ENCODE measurements at places on chromosomes 5 and 9.

DNA sequence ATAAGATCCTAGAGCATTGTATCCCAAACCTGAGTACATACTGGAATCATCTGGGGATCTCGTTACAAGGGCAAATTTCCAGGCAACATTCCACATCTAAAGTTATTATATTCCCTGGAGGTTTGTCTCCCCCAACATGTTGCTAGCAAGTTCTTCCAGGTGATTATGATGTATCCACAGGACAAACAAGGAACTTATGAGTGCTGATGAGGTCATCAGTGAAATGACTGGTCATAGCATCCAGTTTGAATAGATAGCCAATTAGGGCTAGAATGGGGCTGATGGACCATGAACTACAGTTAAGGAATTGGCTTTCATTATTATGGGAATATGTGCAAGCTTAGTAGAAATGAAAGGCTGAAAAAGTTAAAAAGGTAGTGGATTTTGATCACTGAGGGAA lies 115.2 kb downstream of the CWC27 start:
- no peak for DNase-seq

DNA sequence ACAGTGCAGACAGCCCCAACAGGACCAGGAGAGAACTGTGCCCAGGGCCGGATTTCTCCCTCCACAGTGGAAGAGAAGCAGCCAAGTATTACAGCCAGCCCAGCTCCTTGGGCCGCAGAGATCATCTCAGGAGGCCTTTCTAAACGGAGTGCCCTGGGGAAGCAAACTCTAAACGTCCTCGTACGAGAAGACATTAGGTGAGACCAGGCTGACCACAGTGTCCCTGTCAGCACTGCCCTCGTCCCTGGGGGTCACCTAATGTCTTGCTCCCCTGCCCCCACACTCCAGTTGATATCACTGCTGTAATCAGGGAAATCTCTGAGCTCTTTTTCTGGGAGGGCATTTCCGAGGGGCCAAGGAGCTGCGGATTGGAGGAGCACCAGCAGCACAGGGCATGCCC lies 6.5 kb downstream of the QRFP start:
- no peak for DNase-seq

DNA sequence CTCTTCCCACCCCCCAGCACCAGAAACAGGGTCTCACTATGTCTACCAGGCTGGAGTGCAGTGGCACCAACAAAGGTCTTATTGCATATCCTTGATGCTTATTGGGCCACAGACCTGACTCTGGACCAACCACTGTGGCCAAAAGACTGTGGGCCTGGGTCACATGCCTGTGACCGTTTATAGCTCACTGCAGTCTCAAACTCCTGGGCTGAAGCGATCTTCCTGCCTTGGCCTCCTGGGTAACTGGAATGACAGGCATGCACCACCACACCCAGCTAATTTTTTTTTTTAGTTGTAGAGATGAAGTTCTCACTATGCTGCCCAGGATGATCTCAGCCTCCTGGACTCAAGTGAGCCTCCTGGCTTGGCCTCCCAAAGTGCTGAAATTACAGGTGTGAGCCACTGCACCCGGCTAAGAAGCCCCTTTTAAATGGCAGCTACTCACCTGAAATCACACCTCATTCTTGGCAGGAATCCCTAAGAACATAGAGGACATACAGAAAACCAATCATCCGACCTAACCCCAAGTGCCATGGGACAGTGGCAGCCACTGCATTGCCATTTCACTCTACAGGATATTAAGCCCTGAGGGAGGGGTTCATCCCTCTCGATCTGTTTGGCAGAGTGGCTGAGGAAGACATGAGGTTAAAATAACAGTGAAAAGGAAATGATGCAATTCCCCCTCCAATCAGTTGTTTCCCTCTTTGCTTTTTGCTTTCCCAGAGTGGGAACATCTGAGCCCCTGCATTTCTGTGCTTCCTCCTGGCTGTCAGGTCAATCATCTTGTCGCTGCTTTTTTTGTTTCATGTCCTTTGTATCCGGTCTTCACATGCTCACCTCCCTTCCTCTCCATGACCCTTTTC lies 74.6 kb downstream of the LRRC70 start:
- no peak for DNase-seq

DNA sequence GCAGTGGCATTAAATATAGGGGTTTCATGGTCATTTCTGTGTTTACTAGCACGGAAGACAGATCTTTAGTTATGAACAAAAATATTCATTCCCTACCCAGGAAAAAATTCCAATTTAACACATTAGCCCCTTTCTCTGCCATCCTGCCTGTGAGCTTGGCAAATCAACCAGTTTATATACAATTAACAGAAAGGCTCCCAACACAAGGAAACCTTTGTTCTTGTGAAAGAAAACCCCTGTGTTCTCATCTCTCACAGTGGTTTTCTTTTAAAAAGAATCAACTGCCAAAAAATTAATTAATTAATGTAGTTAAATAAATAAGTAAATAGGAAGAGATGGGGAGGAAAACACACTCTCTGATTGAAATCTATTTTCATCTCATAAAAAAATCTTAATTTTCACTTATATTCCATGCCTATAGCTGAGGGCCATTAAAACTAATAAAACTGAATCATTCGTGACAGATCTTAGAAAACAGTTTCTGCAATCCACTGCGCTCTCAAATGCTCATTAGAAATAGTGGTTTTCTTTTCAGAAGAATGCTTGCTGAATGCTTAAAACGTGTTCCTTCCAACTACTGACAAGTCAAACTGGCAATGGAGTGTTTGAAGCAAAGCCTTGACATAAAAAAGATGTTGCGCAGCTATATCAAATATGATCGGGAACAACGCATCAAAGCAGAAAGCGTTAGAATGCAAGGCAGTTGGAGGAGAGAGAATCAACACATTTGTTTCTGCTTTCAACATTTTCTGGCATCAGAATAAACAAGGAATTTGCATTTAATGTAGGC lies 387.7 kb downstream of the TLR4 start:
- no peak for DNase-seq

DNA sequence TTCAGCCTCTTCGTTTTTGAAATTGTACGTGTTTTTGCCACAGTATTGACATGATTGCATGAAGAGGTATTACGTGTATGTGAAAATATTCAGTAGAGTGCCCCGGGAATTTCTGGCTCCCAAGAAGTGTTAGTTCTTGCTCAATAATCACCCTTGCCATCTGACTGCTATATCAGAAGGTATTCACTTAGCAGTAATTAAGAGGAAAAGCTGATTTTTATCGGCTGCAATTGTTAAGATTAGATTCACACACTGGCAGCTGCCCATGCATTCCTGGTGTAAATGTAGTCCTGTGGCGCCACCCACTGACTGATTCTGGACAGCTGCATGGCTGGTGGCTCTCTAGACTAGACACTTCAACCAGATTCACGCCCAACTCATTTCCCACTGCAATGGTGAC lies 440.1 kb upstream of the ADAMTS16 start:
- peak; percentile 2 for DNase-seq

DNA sequence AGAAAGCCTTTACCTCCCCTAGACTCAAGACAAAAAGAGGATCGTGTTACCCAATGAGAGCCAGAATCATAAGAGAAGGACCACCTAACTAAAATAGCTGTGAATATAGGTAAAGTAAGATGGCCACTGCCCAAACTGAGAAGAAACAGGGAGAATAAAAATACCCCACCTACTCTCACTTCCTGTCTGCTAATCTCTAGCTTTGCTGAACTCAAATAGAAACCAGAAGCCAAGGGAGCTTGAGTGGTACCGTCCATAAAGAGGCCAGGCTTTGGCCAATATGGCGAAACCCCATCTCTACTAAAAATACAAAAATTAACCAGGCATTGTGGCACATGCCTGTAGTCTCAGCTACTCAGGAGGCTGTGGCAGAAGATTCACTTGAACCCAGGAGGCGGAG lies 123.0 kb upstream of the FST start:
- no peak for DNase-seq

DNA sequence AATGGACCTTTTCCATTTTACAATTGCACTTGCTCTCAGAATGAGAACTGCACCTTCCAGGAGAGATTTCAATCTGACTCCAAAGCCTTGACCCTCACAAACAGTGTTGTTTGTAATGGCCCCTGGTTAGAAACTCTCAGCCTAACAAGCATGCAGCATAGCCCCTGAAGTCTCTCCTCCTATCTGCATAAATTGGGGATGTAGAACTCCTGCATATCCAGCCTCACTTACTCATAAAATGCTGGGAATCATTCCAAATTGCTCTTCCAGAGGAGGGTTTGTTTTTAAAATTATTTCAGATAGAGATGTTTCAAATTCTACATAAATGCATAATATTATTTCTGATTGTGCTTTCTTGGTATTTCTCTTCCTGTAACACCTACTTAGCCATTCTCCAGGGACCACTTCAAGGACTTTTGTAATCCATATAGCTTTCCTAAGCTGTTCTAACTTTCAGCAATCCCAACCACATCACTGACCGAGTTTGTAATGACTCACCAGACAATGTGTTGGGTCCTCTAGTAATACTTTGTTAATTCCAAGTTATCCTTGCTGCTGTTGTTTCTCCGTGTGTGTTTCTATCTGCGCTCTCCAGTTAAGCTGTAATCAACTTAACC lies 143.8 kb upstream of the CCDC152 start:
- DNase-seq = no peak

- DNase-seq = peak; percentile 87
Measured at GRCh38 chr9:18459962-18460584, 13.9 kb upstream of the ADAMTSL1 start.

DNA sequence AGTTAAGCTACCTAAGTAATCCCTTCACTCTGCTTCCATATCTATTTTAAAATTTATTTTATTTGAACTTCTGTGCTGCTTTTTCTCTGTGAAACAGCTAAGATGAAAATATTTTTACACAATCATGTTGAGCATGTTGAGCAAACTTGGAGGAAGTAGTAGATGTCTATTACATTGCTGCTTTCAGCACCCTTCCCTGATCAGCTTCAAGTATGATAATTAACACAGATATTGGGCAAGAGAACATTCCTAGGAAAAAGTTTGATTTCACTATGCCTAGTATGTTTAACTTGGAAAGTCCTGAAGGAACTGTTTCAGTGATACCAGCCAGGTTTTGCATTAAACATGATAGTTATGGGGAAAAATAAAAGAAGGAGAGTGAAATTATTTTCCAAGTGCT lies 283.6 kb downstream of the ELAVL2 start:
- DNase-seq = no peak

GRCh38 chr9:8489835-8490234 lies 690.3 kb upstream of the DMAC1 start:
- no peak for DNase-seq

GRCh38 chr5:45696206-45696836 lies at the start of gene HCN1:
Gene HCN1 (minus strand): TSS chr5:45696380.
- peak; percentile 12 for DNase-seq

- DNase-seq = no peak
Measured at GRCh38 chr9:109797006-109797405, 17.0 kb downstream of the PALM2AKAP2 start.

DNA sequence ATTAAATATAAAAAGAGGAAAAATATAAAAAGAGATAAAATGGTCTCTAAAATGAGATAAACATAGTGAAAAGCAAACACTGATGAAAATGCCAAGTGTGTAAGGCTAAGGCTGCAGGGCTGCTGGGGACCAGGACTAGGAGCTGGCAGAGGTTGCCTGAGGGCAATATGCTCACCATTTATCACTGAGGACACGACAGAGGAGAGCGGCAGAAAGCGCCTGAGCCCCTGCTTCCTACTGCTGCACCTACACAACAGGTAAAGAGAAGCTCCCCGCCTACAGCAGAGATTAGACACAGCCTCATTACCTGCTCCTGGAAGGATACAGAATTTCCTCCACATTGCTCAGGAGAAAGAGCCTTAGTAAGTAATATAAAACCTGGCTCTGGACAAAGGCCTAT lies 70.7 kb upstream of the PPP1R2B start:
- no peak for DNase-seq

DNA sequence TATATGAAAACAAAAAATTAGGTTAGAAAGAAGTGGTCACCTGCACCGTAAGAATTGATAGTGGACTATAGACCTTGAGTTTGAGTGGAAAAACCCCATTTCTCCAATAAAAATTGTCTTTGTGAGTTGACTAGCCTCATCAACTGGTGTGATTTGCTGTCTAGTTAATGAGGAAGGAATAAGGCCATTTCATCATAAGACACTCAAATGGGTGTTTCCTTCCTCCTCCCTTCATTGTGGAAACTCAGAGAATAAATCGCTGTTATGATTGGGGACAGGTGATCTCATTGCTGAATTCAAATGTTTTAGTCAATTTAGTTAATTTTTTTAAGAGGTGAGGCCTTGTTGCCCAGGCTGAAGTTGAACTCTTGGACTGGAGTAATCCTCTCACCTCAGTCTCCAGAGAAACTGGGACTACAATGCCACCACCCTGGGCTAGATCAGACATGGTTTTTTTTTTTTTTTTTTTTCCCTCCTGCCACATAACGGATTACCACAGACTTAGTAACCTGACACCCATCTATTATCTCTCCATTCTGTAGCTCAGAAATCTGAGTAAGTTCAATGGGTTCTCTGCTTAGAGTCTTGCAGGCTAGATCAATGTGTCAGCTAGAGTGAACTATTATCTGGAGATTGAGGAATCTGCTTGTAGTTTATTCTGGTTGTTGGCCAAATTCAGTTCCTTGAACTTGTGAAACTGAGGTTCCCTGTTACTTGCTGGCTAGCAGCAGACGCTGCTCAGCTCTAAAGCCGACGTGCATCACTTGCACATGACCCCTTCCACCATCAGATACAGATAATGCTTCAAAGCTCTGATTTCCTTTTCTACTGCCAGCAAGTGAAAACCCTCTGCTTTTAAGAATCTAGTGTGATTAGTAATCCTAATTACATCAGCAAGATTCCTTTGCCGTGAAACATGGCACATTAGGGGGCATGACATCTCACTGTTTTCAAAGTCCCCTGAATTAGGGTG lies 663.8 kb upstream of the CDH9 start:
- no peak for DNase-seq

DNA sequence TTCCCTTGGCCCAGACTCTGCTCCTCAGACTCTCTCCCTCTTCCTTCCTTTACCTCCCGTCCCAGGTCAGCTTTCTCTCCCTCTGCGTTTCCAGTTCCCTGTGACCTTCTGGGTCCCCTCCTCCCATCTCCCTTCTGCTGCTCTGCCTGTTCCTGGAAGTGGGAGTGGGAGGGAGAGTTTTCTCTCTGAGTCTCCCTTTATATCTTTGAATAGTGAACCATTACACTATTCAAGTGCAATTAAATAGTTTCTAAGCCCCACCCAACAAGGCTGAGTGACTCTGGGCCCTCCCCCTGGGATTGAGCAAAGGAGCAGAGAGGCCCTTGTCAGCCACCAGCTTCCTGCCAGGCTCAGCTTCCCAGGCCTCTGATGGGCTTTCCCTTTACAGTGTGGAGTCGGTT lies 34.8 kb downstream of the THBS4 start:
- no peak for DNase-seq

DNA sequence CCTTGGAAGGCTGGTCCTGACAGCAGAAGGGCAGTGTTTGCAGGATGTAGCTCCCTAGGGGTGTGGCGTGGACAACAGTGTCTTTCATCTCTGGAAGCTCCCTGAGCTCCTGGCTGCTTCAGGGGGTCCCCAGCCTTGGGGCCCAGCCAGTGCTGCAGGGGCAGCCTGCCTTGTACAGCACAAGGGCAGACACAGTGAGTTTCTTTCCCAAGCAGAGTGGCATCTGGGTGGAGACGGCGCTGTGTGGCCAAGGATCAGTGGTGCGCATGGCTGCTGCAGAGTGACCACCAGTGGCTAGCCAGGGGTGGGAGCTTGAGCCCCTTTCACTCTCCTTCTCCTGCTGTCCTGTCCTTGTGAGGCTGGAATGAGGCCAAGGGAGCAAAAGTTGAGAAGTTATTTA lies 7.6 kb upstream of the IRX4 start:
- DNase-seq = no peak

- DNase-seq = no peak
Measured at GRCh38 chr5:8884029-8884428, 661.8 kb downstream of the SEMA5A start.

GRCh38 chr9:131612851-131613250 lies 67.5 kb downstream of the PRRT1B start:
- no peak for DNase-seq

Data from GM04503 (cell line).